ENCODE measurements at places on chromosomes 11 and 22.

DNA sequence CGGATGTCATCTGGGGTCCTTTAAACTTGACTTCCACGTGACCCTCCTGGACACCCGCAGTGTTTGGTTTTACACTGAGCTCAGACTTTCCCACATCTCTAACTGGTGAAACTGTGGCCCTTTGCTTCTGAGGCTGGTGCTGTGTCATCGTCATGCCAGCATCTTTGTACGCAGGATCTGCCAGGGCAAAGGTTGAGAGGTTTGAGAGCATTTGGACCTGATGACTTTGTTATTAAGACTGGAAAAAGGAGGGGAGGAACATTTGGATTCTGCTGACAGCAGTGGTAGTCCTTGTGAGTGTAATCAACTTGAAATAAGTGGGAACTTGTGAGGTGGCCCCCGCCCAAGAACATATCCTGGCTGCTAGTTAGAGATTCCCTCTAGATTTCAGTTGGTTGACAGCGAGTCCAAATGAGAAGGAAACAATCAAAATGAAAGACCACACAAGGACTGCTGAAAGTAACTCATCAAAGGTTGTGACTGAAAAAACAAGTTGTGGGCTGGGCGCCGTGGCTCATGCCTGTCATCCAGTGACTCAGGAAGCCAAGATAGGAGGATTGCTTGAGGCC, 102.5 kb downstream of the KIAA1671 start:
- no peak for DNase-seq

DNA sequence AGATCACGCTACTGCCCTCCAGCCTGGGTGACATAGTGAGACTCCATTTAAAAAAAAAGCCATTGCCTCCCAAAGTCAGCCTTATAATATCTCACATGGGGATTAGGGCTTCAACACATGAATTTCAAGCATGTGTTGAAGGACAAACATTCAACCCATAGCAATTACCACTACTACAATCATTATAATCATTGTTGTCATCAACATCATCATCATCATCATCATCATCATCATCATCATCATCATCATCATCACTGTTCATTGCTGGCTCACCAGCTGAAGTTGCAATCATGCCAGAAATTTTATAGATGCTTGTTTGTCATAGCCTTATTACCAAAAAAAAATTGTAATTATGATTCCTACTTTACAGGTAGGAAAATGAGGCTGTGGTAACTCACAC, 762.9 kb downstream of the METTL15 start:
- no peak for DNase-seq

DNA sequence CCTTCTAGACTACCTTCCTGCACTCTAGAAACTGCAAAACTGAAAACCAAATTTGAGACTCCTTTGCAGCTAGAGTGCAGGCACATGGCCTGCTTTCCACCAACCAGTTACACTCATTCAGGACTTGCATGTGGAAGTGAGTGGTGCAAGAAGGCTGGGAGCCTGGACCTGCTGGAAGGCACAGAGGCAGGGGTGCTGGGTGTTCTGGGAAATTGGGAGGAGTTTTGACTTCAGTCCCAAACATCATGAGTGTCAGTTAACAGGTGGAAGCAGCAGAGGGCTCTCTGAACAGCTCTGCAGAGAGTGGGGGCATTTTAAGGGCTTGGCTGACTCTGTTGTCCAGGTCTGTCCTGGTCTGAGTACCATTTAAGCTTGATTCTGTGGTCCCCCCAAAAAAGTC, 49.3 kb upstream of the SYT13 start:
- DNase-seq, result no peak

DNA sequence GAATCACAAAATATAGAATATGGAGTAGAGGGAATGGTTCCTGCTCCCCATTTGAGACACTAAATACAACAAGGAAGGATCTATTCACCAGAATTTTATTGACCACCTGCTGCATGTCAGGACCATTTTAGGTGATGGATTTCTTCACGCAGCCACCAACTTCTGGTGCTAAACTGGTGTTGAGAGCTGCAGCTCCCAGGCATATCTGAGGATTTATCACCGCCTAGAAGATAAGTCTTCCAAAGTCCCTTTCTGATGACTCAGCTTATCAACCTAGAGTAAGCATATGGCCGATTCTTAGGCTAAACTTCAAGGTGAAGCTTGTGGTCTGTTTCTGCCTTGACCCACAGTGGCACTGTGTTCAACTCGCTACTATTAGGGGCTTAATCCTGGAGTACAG, 6.7 kb downstream of the DDI1 start:
- no peak for DNase-seq

GRCh38 chr22:16776080-16776479, 49.1 kb downstream of the XKR3 start:
- DNase-seq, result no peak

- no peak for DNase-seq
These were observed 38.2 kb downstream of the TRIOBP start for GRCh38 chr22:37734964-37735451.

- DNase-seq, result no peak
These were observed 68.8 kb upstream of the SCUBE2 start for GRCh38 chr11:9160166-9160565.

DNA sequence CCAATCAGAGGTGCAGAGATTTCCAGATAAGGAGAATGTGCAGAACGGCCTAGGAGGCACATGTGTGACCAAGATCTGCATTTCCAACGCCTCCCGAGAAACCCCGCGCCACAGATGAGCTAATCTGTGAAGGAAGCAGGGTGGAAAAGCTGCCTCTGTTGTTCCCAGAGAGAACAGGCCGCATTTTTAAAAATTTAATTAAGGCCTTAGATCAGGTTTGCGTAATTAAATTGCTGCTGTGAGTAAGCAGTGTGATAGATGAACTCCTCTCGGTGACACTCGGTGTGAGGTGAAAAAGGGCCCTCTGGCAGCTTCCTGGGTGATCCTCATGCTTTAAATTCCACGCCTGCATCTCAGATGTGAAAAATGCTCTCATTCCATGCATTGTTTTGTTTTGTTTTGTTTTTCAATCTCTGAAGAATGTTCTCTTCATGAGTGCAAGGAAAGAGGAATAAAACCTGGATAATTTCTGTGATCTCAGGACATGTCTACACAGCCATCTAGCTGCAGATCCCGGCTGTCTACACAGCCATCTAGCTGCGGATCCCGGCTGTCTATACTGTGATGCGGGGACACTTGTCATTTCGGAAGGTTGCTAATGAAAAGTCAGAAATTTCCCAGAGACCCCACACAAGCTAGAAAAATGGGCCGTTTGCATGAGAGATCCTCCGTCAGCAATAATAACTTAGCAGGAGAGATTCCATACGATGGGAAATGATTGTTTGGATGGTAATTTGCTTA, 1398.9 kb downstream of the BRD1 start:
- DNase-seq, result no peak

GRCh38 chr11:112481893-112482292, 221.2 kb upstream of the PLET1 start:
- DNase-seq, result no peak

- no peak for DNase-seq
These were observed 29.5 kb downstream of the CD82 start for GRCh38 chr11:44595006-44595405.
